ENCODE measurements at places on chromosomes 5 and 9. TPM values are rescaled to one million over a fixed set of nuclear protein-coding genes. Genes with fewer than 3 reads are reported as not detected.

Gene PTGR1
- 80.8 TPM for total RNA-seq

Gene CD72
- total RNA-seq, result 0.36 TPM

Gene POU5F2
- 1.1 TPM for total RNA-seq

Gene NFIB
- 2.2 TPM for total RNA-seq

Gene INSL4
- total RNA-seq, result not detected

Gene CHMP5
- 70.6 TPM for total RNA-seq

Gene NEUROG1
- not detected for total RNA-seq

Gene ENTPD2
- total RNA-seq, result not detected

Gene CENPK
- 5.6 TPM for total RNA-seq

Gene FBP2
- total RNA-seq, result not detected

DNA sequence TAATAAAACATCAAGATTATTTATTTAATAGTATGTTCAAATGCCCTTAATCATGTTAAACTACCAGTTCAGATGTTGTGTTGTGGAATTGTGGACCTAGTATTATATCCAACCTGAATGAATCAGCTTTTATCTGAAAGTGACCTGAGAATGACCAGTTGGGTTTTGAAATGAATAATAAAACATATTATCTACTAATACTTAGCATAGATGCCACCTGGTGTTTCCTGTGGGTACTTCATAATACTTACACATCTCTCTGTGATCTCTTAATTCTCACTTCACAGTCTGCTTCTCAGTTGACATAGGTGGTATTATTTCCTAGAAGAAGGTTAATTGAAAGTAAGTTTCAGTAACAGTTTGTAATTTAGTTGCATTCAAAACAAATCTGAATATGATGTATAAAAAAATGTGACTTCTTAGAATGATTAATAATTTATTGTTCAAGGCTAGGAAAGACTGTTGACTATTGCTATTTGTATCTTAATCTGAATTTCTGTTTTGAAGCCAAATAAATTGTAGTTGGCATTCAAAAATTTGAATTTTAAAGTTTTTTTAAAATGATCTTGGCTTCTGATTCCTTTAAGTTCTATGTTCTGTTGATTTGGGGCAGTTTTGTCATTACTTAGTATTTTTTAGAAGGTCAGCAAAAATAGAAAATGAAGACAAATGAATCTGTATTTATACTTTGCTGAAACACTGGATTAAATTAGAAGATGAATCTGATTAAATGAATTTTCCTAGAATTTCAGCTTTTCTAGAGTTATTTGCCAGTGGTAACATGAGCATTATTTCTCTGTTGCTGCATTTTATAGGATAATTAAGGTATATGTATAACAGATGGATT lies 48.2 kb downstream of the KIF2A start:
- H3K4me1 ChIP-seq, result no peaks in the 10 kb centered on the region
- no peaks in the 10 kb centered on the region for H3K27me3 ChIP-seq
- peaks cover 14% of the 10 kb centered on the region for H3K36me3 ChIP-seq

DNA sequence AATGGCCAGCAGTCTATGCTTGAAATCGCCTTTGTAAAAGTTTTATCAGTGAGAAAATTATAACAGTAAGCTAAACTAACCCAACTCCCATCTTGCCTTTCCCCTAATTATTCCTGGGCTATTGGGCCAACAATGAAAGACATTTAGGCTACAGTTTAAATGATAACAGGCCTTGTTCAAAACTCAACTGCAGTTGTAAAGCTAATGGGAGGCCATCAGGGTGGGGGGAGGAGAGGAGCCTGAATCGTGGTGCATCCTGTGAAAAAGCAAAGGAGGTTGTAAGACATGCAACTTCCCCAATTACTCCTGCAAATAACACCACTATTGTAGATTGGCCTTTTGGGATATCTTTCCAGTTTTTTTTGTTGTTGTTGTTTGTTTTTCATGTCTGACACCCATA lies 53.8 kb downstream of the ACTL7B start:
- no peak for DNase-seq
- no peaks in the 10 kb centered on the region for H3K4me1 ChIP-seq
- no peak overlapping the region for H3K4me3 ChIP-seq
- no peaks in the 10 kb centered on the region for H3K36me3 ChIP-seq
- H3K27me3 ChIP-seq, result 0 out of 2 replicates have a peak, but pooled peaks cover 1% of the 10 kb centered on the region

- no peaks in the 10 kb centered on the region for H3K4me1 ChIP-seq
- no peaks in the 10 kb centered on the region for H3K36me3 ChIP-seq
- H3K4me3 ChIP-seq, result no peak overlapping the region
- H3K27ac ChIP-seq, result no peak overlapping the region
- H3K27me3 ChIP-seq, result no peaks in the 10 kb centered on the region
Measured at GRCh38 chr9:78221425-78221824, 14.4 kb upstream of the CEP78 start.

GRCh38 chr5:153661897-153662296 lies 171.4 kb downstream of the GRIA1 start:
- no peak overlapping the region for H3K27ac ChIP-seq
- 0 out of 2 replicates have a peak, but pooled peaks cover 1% of the 10 kb centered on the region for H3K4me1 ChIP-seq
- H3K36me3 ChIP-seq, result no peaks in the 10 kb centered on the region
- H3K4me3 ChIP-seq, result no peak overlapping the region
- DNase-seq, result no peak

DNA sequence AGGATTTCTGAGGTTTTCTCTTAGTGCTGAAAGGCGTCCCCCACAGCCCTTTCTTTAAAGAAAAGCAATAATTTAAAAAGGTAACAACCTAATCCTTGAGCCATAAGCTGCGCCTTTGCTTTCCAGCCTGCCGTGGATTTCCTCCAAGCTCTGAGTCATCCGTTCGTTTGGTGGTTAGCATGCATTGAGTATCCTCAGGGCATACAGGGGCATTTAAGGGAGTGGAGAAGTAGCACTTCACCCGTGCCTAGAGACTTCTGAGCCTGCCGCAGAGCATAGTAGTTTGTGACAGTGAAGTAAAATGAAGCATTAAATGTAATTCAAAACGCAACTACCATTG lies 892 bp upstream of the TNC start:
- peak overlapping the region; percentile 89 for H3K27ac ChIP-seq
- peaks cover 10% of the 10 kb centered on the region for H3K36me3 ChIP-seq
- peak; percentile 93 for DNase-seq
- no peaks in the 10 kb centered on the region for H3K27me3 ChIP-seq
- H3K4me1 ChIP-seq, result peaks cover 14% of the 10 kb centered on the region

GRCh38 chr5:86526811-86527348 lies 90.9 kb upstream of the COX7C start:
- no peak overlapping the region for H3K4me3 ChIP-seq
- no peaks in the 10 kb centered on the region for H3K4me1 ChIP-seq
- no peak overlapping the region for H3K27ac ChIP-seq
- DNase-seq, result no peak

DNA sequence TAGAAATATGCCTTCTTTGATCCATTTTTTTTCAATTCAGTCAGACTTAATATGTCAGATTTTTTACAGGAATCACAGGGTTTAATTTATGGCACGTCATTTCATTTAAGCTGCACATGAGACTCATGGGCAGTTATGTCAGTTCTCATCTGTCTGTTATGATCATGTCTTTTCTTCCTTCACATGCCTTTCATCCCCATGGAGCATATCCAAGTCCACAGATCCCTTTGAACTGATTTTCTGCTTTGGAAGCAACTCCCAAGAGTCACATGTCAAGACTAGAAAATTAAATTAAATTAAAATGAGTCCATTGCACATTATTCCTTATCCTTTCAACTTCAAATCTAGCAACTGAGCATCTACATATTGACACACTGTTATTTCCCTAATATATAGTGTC lies 1274.0 kb upstream of the C9orf72 start:
- H3K27ac ChIP-seq, result no peak overlapping the region
- H3K4me1 ChIP-seq, result no peaks in the 10 kb centered on the region
- H3K27me3 ChIP-seq, result no peaks in the 10 kb centered on the region
- no peak for DNase-seq

GRCh38 chr9:133130685-133131244 lies 9.7 kb upstream of the RALGDS start:
- peaks cover 2% of the 10 kb centered on the region for H3K36me3 ChIP-seq
- H3K27ac ChIP-seq, result no peak overlapping the region

GRCh38 chr5:171749365-171749764 lies 36.3 kb upstream of the SMIM23 start:
- H3K4me1 ChIP-seq, result no peaks in the 10 kb centered on the region
- peaks cover 5% of the 10 kb centered on the region for H3K27me3 ChIP-seq
- no peak overlapping the region for H3K4me3 ChIP-seq
- no peaks in the 10 kb centered on the region for H3K36me3 ChIP-seq

GRCh38 chr5:175698401-175699115 lies 40.7 kb downstream of the HRH2 start:
- H3K27ac ChIP-seq, result no peak overlapping the region
- H3K4me1 ChIP-seq, result no peaks in the 10 kb centered on the region
- DNase-seq, result no peak
- no peaks in the 10 kb centered on the region for H3K36me3 ChIP-seq
- no peaks in the 10 kb centered on the region for H3K27me3 ChIP-seq
- H3K4me3 ChIP-seq, result no peak overlapping the region

DNA sequence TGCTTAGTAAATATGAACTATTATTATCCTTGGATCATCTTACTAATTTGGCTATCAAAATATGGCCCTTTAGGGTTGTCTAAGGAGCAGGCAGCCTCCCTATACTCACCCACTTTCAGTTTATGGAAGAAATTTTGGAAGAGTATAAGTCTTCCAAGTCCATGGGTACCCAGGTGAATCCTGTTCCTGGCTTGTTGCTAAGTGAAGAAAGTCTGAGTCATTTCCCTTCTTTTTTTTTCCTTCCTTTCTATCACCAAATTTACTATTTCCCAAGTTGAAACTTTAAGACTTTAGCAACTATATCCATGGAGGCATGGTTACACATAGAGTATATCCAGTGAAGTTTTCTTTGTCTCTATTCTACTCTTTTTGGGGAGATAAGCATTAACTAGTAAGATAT lies 184.0 kb upstream of the ACTBL2 start:
- H3K4me1 ChIP-seq, result peaks cover 1% of the 10 kb centered on the region
- no peak overlapping the region for H3K4me3 ChIP-seq
- DNase-seq, result peak; percentile 15
- no peaks in the 10 kb centered on the region for H3K27me3 ChIP-seq

GRCh38 chr5:1810581-1811101 lies 9.4 kb downstream of the NDUFS6 start:
- H3K4me1 ChIP-seq, result no peaks in the 10 kb centered on the region
- H3K4me3 ChIP-seq, result no peak overlapping the region
- H3K36me3 ChIP-seq, result peaks cover 66% of the 10 kb centered on the region
- DNase-seq, result no peak
- H3K27me3 ChIP-seq, result no peaks in the 10 kb centered on the region
- H3K27ac ChIP-seq, result no peak overlapping the region

DNA sequence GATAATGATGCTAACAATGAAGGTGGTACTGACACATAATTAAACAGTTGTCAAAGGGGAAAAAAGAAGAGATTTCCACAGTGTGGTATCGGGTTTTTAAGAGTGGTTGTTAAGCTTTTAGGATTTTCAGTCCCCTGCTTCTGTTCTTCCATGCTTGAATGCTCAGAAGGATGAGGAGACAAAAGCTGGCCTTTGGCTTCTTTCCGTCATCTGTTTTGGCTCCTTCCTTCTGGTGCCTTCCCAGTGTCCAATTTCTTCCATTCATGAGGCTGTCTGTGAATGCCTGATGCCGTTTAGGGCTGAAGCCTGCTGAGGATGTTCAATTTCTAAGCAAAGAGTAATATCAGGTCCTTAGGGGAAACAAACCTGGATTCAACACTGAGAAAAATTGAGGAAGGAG lies 179.6 kb upstream of the GLRA1 start:
- H3K27ac ChIP-seq, result no peak overlapping the region
- no peaks in the 10 kb centered on the region for H3K4me1 ChIP-seq
- H3K27me3 ChIP-seq, result no peaks in the 10 kb centered on the region
- H3K4me3 ChIP-seq, result no peak overlapping the region

DNA sequence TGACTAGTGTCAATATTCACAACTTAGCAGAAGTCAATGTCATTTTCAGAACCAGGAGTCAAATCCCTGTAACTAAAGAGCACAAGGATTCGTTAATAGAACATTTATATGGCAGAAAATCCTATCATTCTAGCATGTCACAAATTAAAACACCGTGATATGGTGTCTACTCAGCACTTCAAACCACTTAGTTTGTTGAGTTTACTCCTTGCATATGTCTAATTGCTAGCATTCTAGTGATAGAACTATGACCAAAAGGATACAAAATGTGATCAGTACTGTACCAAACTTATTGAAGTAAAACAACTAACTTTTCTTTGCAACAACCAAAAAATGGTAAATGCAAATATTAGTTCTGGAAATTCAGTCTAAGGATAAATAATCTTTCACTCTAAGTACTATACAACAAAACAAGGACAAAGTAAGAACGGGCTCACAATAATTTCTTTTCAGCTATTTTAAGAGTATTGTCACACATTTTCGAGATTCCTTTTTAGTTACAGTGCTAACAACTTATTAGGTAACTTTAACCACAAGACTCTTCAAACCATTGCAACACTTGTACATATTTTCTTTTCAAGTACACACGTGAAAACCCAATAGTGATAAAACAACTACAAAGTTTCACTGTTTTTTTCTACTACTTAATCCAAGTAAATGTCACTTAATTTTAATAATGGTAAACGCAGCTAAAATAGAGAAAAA lies 845.2 kb upstream of the CDH10 start:
- no peaks in the 10 kb centered on the region for H3K27me3 ChIP-seq
- H3K36me3 ChIP-seq, result no peaks in the 10 kb centered on the region
- H3K4me1 ChIP-seq, result no peaks in the 10 kb centered on the region
- no peak overlapping the region for H3K4me3 ChIP-seq
- H3K27ac ChIP-seq, result no peak overlapping the region

- DNase-seq, result peak; percentile 74
- H3K4me3 ChIP-seq, result no peak overlapping the region
- no peaks in the 10 kb centered on the region for H3K27me3 ChIP-seq
- H3K4me1 ChIP-seq, result peaks cover 19% of the 10 kb centered on the region
Measured at GRCh38 chr5:41788941-41789368, 81.3 kb downstream of the OXCT1 start.

- no peaks in the 10 kb centered on the region for H3K27me3 ChIP-seq
- no peak for DNase-seq
- peaks cover 1% of the 10 kb centered on the region for H3K36me3 ChIP-seq
- H3K4me3 ChIP-seq, result no peak overlapping the region
- H3K4me1 ChIP-seq, result no peaks in the 10 kb centered on the region
Measured at GRCh38 chr5:33675958-33676464, 215.8 kb downstream of the ADAMTS12 start.

- no peaks in the 10 kb centered on the region for H3K36me3 ChIP-seq
- no peak overlapping the region for H3K27ac ChIP-seq
- DNase-seq, result peak; percentile 36
- no peaks in the 10 kb centered on the region for H3K4me1 ChIP-seq
- H3K4me3 ChIP-seq, result no peak overlapping the region
Measured at GRCh38 chr5:146441896-146442295, 5.2 kb upstream of the TCERG1 start.
